ENCODE measurements at places on chromosomes 3 and 15. TPM values are rescaled to one million over a fixed set of nuclear protein-coding genes. Genes with fewer than 3 reads are reported as not detected.
A peak's percentile ranks its signal among the peaks of the same experiment; 100 is the strongest.

Gene C3orf70
- total RNA-seq, result 0.17 TPM

Gene GRK7
- total RNA-seq, result not detected

Gene PRC1
- 160 TPM for total RNA-seq

Gene PPP1R14D
- not detected for total RNA-seq

Gene XPC
- 31.5 TPM for total RNA-seq

Gene PPP2R3A
- total RNA-seq, result 0.24 TPM

Gene OR5K2
- not detected for total RNA-seq

Gene SAMD7
- total RNA-seq, result not detected

Gene SEMA5B
- total RNA-seq, result not detected

Gene LTF
- total RNA-seq, result 0.20 TPM

Gene RAP2B
- 12.1 TPM for total RNA-seq

DNA sequence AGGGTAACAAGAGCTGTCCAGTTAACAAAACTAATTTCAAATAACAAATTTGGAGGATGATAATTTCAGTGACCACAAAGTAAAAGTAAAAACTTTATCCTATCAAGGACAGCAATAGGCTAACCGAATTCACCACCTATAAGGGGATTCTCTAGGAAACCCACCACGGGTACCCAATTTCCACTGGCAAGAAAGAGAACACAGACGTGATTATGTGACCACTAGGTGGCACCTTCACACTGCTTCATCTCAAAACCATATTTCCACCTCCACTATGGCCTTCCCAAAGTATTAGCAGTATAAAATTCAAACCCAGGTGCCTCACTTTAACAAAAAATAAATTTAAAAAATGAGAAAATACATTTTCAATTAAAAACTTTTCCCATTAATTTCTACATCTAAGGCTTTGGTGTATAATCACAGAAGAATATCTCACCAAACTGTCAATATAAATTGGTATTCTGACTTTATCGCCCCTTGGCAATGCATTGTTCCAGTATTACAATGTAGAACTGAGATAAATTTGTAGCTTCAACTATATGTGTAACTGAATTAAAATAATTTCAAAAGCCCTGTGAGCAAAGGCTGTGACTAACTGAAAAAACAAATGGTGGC, 96.5 kb downstream of the FSIP1 start:
- DNase-seq, result no peak

DNA sequence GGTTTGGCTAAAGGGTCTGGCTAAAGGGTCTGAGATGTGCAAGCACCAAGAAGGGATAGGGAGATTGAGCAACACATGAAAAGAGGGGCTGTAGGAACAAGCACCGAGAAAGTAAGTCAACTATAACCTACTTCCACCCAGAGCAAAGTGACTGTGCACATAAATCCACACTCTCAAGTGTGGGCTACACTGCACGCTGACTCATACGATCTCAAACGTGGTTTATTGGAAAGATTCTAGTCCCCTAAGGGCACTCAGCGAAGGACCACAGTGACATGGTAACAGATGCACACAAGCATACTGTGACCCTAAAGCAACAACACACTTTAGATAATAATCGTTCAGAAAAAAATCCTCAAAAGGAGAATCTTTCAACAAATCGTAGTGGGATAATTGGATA, 48.0 kb downstream of the EHHADH start:
- no peak for DNase-seq

- no peak for DNase-seq
These were observed 89.7 kb downstream of the EEFSEC start for GRCh38 chr3:128242818-128243601.

GRCh38 chr15:89654847-89655805, at the start of gene KIF7:
TSS of gene KIF7 (minus strand) at chr15:89655467. CDS start at chr15:89652930, 2,537 bp downstream.
- no peak for DNase-seq

- no peak for DNase-seq
These were observed at the start of gene GPR156 for GRCh38 chr3:120284747-120285507. TSS of gene GPR156 (minus strand) at chr3:120285222. CDS start at chr3:120244098, 41,124 bp downstream.

DNA sequence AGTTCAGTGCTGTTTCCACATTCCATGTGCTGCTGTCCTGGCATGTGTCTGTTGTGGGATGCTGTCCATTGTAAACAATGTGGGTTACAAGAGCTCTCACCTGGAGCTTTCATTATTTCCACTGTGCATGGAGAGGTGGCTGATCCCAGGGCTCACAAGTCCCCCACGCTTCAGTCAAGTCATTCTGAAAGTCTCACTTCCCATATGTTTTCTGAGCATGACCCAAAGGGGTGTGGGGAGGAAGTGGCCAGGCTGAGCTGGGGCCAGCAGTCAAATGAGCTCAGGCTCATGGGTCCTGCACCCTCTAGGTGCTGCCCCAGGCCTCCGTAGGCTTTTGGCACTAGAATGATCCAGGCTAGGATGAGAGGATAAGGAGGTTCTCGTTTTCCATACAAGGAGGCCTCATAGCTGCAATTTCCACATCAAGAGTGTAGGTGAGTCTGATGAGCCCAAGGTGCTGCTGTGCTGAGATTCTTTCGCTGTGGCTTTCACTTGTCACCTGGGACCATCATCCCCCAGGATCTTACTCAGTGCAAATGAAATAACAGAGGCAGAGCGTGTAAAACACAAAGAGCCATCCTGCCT, 22.0 kb downstream of the STARD5 start:
- peak; percentile 78 for DNase-seq

DNA sequence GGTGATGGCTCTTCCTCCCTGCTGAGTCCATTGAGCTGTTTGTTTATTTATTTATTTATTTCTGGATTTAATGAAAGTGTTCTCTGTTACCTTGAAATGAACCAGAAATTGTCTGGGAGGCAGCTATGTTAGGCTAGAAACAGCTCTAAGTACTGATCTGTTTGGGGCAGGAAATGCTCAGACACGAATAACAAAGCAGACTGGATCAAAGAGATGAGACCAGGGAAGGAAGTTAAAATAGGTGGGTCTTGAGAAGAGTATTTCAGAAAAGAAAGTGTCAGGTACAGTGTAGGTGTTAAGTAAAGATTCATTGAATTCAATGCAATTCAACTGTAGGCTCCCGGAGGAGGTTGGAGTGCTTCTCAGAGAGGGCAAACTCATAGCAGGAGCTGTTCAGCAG, 173.3 kb downstream of the IL20RB start:
- no peak for DNase-seq

DNA sequence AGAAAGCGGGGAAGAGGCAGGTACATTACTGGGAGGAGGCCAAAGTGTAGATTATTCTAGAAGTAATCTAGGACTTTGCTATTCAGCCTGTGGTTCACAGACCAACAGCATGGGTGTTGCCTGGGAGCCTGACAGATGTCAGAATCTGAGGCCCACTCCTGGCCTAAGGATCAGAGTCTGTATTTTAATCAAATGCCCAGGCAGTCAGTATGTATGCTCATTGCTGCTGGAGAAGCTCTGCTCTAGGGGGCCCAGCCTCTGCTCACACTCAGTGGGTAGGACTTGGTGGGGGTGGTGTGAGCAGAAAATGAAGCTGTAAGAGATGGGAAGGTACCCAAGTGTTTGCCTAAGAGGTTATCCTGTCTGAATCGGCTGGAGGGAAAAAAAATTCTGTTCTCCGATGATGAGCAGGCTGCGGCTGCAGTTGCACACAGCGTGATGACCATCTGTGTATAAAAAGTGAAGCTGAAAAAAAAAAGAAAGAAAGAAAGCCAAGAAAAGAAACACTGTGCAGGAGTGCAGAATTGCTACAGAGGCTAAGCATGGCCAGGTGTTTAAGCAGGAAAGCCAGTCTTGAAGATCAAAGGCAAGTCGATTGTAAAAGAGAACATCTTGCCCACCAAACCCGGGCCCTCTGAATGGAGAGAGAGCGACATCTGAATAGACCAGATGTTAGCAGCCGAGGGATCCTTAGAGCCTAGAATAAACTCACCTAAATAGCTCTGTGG, 65.2 kb downstream of the EIF4E3 start:
- no peak for DNase-seq

- no peak for DNase-seq
These were observed 32.9 kb upstream of the PIK3R4 start for GRCh38 chr3:130779486-130779885.

DNA sequence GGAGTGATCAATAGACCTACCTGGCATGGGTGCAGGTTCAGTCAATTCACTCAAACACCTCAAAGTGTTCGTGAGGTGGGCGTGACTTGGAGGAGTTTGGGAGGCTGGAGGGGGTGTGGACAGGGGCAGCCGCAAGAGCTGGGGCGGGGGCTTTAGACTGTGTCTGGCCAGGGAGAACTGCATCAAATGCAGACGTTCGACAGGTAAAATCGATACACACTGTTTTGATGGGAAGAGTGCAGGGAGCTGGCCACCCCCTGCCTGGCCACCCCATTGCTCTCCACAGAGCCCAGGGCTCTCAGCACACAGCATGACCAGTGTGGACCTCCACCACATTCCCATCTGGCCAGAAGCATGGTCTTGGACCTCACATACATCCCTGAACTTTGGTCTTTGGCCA, 412.1 kb downstream of the OCA2 start:
- no peak for DNase-seq

DNA sequence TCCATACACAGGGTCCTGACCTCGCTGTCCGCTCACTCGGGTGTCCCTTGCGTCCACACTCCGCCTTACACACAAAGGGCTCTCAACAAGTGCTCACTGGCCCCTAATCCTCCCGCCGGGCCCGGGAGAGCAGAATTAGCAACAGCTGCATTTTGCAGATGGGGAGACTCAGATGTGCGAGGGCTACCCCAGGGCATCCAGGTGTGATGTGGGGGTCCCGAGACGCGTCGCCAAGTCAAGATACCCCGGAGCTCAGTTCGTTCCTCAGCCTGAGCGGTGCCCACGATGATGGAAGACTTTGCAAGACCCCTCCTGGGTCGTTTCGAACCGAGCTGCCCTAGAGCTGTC, 14.9 kb upstream of the WNT7A start:
- no peak for DNase-seq

DNA sequence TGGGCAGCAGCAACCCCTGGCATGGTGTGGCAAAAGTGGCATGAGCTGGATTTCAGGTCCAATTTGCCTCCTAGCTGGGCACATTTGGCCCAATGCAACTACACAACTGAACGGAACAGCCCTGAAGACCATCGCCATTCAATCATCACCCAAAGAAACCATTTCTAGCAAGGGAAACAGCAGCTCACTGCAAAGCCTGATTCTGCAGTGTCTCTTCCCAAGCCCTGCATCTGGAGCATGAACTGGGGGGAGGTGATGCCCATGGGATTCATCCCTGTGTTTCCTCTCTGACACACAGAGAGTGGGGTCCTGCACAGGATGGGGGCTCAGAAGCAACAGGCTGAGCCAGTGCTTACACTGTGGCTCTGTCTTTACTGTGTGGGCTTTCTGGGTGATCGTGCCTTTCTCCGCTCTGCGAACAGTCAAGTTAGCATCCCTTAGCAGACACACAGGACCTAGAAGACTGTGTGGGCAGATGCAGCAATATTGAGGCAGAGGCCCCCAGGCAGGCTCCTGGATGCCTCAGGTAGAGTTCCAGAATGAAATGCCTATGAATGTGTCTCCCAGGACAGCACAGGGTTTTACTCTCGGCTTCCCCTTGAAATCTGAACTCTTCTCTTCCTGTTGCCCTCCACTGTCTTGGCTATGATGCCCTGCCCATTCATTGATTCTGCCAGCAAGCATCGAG, 91.1 kb upstream of the ALDH1A3 start:
- DNase-seq, result peak; percentile 42

DNA sequence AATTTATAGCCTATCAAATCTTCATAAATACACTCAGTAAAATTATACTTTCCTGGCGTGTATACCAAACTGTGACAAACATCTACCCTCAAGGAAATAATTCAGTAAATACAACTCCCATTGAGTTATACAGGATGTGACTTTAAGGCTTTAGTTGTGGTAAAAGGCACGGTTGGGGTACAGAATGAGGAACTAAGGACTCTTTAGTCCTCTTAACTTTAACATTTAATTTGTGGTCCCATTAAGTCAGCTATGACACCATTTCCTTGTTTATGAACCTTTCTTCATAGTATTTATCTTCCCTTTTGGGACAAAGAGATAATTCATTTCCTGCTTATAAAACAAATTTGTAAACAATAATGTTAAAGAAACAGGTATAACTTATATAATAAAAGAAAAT, 30.2 kb downstream of the IFT80 start:
- no peak for DNase-seq

DNA sequence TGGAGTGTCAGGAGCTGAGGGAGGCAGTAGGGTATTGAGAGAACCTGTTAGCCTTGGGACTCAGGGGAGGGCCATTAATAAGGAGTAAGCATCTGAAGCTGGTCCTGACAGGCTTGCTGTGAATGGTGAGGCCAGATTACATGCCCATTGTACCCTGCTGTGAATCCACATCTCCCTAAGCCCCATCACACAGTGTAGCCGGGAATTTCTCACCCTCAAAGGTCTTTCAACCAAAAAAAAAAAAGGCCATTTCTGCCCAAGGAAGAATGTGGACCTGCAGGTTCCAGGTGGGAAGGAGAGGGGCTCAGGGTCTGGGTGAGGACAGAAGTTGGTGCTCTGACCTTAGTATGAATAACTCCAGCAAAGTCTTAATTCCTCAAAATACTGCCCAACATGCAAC, 37.2 kb downstream of the MAGEF1 start:
- DNase-seq, result no peak

GRCh38 chr3:148974726-148975125, 16.6 kb upstream of the GYG1 start:
- no peak for DNase-seq

DNA sequence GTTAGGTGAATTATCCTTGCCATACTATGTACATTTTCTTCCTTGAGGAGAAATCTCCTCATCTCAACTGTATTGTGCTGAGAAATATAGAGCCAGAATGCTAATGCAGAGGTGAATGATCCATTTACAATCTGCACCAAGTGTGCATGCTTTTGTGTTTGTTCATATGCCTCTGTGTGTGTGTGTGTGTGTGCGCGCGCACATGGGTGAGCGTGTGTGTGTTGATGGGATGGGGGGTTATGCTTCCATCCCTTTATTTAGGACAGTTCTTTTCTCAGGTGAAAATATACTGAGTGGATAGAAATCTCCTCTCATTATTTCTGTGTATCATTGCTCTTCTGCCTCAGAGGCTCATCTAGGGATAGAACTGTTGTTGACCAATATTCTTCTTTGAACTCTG, 626.1 kb downstream of the MCTP2 start:
- DNase-seq, result no peak

- DNase-seq, result no peak
These were observed 1155.5 kb downstream of the TBL1XR1 start for GRCh38 chr3:176041812-176042211.

GRCh38 chr15:88174571-88174970, 82.0 kb downstream of the NTRK3 start:
- no peak for DNase-seq

DNA sequence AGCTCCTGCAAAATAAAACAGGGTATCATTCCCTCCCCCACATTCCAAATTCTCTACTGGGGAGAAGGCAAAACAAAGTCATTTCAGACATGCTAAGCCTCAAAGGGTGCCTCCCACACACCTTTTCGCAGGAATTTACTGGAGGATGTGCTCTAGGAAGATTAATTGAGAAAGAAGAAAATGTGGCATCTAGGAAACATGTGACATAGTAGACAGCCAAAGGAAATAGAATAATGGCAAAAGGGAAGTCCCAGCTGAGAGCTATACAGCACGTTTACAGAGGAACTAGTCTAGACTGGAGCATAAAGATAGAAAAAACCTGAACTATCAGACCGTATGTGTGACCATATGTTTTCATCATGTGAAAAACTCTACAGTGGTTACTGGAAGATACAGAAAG, 58.8 kb upstream of the MELTF start:
- no peak for DNase-seq

GRCh38 chr15:47188758-47189507, 528.4 kb upstream of the SEMA6D start:
- DNase-seq, result no peak

GRCh38 chr3:154227531-154227930, 96.8 kb downstream of the DHX36 start:
- DNase-seq, result no peak
